ENCODE measurements at places on chromosomes 3 and 15.

DNA sequence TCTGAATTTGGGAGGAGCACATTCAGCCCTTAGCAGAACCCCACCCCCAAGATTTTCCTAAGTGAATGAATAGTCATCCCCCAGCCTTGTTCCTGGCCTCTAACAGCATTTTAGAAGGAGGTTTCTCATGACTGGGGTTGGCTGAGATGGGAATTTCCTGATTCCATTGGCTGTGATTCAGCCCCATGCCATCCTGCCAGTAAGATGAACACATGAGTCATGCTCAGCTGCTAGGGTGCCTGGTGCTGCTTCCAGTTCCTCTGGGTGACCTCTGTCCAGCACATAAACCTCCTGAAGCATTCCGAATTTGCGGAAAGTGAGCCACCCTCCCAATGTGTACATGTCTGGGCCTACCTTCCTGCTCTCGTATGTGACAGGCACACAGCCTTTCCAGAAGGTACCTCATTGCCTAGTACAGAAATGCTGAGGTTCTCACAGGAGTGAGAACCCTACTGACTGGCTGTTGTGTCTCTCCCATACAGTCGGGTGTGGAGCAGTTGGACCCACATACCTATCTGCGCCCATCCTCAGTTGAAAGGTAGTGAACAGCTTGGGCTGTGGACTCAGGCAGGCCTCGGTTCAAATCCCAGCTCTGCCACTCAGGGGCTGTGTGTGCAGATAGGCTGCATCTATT, 91.7 kb downstream of the APBA2 start:
- DNase-seq: no peak

GRCh38 chr3:146166826-146167225, 5.8 kb upstream of the PLOD2 start:
- DNase-seq: no peak

- peak; percentile 60 for DNase-seq
These were observed 130.6 kb upstream of the FHIT start for GRCh38 chr3:61381745-61382392.

DNA sequence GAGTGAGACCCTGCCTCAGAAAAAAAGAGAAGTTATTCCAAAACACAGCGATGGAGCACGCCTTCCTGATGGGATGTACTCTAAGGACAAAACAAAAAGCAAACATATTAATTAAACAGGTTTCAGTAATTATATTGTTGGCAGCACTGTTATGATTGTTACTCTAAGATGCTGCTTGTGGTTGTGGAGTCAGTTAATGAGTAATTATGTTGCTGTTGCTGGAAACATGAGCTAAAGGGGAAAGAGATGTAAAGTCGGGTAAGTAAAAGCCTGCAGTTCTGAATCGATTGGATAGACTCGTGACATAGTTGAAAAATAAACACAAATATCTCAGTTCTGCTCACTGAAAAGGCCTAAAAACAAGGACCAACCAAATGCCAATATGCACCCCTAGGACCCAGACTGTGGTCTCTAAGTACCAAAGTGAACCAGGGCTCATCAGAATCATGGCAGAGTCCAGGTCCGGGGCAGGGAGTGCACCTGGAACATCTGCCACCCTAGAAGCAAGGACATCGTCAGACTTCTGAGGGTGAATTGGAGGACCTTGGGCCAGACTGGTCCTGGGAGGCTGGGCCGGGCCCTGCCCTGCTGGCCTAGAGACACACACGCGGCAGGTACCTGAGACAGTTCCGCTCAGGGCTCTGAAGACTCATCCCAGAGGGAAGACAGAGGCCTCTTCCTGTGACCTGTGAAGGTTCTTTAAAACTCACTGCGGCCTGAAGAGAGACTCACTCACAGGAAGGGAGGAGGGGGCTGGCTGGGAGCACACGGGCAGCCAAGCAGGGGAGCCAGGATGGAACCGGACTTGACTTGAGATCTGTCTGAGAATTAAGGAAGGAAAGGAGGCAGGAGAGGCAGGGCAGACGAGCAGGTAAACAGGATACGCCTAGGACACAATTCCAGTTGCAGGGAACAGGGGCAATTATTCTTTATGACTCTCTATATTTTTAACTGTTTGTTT, 140.5 kb downstream of the LRRK1 start:
- peak; percentile 12 for DNase-seq

DNA sequence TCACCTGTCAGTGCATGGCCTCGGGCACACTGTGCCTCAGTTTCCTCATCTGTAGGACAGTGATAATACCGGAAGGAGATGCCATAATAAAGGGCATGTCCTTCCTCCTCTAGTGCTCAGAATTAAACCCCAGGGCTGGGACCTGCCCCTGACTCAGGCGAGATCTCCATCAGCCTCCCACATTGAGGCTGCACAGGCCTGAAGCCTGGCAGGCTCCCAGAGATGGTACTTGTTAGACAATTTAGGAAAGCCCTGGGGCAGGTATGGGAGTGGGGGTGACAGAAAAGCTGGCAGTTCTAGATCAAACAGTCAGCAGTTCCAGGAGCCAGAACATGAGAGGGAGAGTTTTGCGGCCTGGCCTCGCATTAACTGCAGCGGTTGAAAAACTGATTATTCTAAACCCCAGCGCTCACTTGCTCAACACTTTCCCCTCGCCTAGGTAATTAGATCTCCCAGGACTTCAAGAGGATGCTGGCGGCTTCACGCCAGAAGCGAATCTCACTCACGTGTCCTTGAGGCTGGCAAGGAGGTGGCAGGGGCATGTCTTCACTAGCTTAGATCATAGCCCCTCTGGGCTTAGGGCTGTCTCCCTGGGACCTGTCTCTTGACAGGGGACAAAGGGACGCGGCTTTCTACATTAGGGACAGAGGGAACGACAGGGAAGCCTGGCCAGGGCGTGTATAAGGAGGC, 73.1 kb downstream of the ATP2B2 start:
- no peak for DNase-seq

- no peak for DNase-seq
These were observed 39.6 kb downstream of the ALCAM start for GRCh38 chr3:105406268-105406667.

- DNase-seq: peak; percentile 96
These were observed 6.7 kb upstream of the PSTPIP1 start for GRCh38 chr15:76987896-76988860.

GRCh38 chr3:23258110-23258509, 55.0 kb downstream of the UBE2E2 start:
- no peak for DNase-seq

GRCh38 chr15:96553006-96553405, 222.5 kb downstream of the NR2F2 start:
- DNase-seq: no peak

DNA sequence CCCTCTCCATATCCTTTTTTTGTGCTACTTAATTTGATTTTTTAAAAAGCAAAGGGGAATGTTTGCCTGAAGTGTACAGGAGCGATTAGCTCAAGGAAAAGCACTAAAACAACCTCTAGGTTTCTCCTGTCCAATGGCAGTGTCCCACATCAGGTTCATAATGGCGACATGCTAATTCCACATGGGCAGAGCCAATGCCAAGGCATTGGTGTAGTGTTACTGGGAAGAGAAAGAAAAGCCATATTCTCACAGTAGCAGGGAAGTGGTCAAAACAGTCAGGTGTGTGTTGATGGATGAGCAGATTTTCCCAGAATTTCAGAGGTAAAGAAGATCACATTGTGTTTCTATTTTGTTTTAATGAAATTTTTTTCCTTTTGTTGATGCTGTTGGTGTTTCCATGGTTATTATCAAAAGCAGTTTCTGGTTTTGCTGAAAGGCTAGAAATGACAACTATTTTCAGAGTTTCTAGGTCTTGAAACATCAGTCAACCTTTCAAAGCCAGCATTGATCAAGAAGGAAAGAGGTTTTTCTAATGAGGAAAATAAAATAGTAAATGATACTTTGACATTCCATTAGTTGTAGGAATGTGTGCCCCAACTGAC, 65.2 kb downstream of the FNDC3B start:
- DNase-seq: no peak

DNA sequence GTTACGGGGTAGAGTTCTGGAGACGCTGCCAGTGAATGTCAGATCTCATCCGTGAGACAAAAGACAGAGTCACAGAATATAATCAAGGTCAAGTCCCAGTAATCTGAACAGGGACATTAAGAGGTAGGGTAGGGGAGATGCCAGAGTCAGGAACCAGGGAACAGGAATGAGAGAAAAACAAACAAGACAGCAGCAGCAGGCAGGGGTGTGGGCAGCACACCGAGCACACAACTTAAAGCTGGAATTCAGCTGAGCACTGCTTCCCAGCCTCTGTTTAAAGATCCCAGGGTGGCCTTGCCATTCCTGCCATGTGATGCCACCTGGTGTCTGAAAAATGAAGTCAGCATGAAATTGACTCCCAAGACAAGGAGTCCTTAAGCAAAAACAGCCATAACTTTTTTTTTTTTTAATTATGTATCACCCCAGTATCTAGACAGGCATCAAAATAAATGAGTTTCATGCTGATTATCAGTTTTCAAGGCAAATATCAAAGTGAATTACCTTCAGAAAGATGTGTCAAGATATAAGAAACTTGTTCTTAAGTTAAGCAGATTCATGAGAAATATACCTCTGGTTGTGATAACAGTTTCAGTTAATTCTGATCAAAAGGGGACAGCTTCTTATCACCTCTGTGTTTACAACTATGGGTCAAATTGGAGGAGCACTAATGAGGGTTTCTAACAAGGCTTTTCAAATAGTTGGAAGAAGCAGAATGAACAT, 203.7 kb downstream of the SLC9A9 start:
- peak; percentile 27 for DNase-seq

DNA sequence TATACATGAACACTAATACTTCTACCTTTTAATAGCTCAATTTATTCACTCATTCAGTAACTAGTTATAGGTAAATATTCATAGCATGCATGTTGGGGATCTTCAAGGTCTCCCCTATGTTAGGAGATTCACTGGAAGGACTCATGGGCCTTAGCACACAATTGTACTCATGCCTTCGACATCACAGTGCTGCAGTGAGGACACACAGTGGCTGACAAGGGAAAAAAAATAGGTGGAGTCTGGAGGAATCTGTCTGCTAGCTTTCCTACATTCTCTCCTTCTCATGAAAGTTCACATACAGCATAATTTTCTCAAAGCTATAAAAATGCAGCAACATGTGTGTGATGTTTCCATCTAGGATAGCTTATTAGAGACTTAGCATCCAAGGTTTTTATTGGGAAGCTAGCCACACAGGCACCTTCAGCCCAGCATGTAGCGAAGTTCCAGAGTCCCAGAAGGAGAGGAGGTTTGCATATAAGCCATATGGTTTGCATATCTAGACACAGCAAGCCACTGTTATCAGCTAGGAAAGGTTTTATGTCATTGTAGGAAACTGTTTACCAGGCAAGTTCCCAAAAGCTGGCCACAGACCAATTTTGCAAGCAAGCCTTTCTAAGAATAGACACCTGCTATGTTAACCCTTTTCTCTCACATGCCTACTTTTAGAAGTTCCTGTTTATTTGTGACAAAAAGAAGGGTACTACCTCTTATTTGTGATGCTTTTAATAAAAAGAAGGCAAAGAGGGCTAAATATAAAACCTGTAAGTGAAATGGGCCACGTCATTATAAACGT, 46.4 kb downstream of the MORC1 start:
- DNase-seq: no peak

DNA sequence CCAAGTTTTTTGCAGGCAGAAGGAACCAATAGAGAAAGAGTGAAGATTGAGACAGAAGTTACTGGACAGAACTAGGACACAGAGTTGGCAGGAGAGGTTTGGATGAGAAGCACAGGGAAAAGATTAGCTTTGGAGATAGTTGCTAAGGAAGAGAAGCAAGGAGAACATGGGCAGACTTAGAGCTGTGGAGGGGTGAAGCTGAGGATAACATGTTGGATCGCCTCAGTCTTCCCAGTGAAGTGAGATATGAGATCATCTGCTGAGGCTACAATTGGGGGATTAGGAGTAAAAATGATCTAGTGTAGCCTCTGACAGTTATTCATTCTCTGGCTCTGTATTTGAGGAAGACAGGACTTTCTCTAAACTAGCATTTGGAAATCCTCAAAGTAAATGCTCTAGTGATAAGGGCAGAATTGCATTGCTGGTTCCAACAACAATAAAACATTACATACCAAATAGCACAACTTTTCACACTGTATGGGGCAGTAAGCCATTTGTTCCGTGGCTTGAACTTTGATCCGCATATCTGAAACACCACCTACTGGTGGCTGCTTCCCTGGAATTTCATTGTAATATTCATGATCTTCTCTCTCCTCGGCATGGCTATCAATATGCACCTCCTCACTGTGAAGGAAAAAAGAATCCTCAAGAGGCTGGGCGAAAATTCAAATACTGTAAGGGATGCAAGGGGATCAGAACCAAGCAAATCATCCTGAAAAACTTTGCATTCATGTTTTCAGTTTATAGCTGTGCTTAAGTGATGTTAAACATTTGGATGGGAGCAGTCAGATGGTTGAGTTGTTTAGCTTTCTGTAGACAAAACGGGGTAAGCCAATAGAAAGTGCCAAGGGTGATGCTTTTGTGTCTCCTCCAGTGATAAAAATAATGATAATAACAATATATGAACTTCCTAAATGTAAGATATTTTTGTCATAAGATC, 22.2 kb upstream of the EID1 start:
- DNase-seq: no peak

- DNase-seq: no peak
These were observed 3.9 kb downstream of the HYAL2 start for GRCh38 chr3:50318615-50319014.

DNA sequence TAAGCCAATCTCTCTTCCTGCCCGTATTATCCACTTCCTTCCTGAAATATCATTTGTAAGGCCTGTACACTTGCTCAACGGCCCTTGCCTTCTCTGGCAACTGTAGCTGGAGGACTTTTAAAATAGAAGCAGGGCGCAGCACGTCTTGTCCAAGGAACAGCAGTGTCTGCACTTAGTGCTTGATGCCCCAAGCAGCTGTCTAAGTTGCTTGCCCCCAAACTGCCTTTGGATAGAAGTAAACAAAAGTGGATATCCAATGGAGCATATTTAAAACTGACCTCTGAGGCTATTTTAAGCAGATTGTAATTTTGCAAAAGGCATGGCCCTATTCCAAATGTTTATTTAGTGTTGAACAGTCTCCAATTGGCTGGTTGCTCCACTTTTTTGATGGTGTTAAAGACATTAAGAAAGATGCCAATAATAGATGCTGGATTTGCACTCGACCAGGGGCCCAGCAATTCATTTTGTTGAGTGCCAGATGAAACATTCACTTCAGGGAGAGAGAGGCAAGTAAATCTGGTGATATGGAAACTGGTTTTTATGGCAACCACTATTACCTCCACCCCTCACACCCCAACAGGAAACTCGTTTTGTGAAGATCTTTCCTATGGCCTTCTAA, 526.8 kb upstream of the TBL1XR1 start:
- DNase-seq: no peak

DNA sequence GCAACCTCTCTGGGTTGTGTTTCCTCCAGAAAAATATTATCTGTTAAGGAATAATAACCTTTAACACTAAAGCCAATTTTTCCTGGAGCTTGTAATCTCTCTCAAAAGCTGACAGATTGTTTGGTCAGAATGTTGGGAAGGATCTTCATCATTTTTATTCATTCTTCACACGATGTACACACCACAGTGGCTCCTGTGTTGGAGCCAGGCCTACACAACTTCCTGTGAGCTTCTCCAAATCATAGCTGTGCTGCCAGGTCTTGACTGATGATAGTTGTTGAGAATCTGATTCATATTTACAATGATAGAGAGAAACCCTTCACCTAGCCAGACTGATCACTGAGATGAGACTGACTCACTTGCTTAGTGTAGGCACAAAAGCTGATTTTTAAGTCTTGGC, 151.0 kb upstream of the ROBO2 start:
- DNase-seq: no peak
